ENCODE measurements at places on chromosomes 6 and 20. TPM values are rescaled to one million over a fixed set of nuclear protein-coding genes. Genes with fewer than 3 reads are reported as not detected.

DNA sequence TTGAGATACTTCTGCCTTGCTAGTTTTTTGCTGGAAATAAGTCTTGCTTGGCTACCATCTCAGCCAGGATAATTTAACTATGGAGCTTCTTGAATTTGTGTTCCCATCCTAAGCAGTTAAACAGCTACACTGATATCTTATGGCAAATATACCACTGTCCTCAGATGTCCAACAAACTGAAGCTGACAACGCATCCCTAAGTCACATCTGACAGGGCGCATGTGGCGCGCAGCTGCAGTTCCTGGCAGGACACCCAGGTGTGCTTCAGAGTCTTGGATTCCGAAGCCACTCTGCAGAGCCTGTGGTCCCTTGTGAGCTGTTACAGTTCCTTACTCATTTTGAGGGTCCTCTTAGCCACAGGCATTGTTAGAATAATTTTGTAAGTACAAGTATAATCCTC, 127.9 kb downstream of the WDR27 start:
- DNase-seq: no peak

GRCh38 chr6:157514659-157515496, 133.9 kb downstream of the ZDHHC14 start:
- DNase-seq: no peak

- no peak for DNase-seq
Measured at GRCh38 chr6:144066741-144067484, 28.5 kb downstream of the SF3B5 start.

- DNase-seq: no peak
Measured at GRCh38 chr6:45803071-45803470, 212.6 kb downstream of the CLIC5 start.

GRCh38 chr6:158185729-158186456, 17.7 kb downstream of the GTF2H5 start:
- no peak for DNase-seq

GRCh38 chr6:167047554-167047953, 48.4 kb downstream of the CEP43 start:
- DNase-seq: peak; percentile 5

The SOBP gene
- 16.5 TPM for polyA plus RNA-seq

The CALHM4 gene
- not detected for polyA plus RNA-seq

The ADTRP gene
- 0.38 TPM for polyA plus RNA-seq

The SLC22A23 gene
- 2.4 TPM for polyA plus RNA-seq

The GJA10 gene
- polyA plus RNA-seq: not detected

The FAM83D gene
- 5.5 TPM for polyA plus RNA-seq

Measured in forelimb muscle (tissue), 1 donor.